ENCODE measurements at places on chromosomes 6 and 20.

DNA sequence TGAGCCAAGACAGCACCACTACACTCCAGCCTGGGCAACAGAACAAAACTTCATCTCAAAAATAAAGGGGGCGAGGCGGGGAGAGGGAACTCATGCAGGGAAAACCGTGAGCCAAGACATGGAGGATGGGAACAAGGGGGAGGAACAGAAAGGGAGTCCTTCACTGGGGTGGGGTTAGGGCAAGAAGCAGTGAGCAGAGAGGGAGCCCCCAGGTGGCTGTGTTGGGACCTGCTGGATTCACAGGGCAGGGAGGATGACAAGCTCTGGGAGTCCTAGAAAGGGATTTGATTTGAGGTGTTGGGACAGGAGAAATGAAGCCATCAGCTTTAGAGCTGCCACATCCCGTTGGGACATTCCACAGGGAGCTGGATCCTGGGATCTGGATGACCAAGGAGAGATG lies 90.6 kb upstream of the TOP1 start:
- DNase-seq, result no peak

DNA sequence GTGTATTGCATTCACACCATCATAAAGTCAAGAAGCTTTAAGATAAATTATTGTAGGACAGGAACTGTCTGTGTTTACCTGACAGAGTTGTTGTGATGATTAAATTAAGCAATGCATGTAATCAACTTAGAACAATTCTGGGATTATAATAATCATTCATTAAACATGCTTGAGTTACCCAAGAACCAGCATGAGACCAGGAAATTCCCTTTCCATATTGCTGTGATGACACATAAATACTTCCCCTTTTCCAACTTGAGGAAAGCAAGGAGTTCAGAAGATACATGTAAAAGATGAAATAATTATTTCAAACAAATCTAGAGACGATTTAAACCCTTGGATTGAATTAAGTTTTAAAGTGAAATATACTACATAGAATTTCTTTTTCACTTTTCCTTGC lies 404.4 kb downstream of the GJA1 start:
- no peak for DNase-seq

DNA sequence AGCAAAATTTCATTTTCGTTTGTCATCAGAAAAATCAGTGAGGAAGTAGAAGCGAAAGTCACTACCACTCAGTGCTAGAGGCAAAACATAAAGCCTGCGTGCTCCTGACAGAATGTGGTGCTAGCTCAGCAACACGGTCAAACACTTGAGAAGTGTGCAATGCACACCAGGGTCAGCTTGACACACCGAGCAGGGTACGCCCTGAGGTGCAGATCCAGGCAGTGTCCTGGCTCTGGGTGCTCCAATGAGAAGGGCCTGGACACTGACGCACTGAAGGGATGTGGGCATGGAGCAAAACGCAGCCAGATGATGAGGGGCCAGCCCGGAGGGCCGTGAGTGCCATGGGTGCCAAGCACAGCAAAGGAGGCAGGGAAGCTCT lies 5.9 kb downstream of the RNASET2 start:
- no peak for DNase-seq

DNA sequence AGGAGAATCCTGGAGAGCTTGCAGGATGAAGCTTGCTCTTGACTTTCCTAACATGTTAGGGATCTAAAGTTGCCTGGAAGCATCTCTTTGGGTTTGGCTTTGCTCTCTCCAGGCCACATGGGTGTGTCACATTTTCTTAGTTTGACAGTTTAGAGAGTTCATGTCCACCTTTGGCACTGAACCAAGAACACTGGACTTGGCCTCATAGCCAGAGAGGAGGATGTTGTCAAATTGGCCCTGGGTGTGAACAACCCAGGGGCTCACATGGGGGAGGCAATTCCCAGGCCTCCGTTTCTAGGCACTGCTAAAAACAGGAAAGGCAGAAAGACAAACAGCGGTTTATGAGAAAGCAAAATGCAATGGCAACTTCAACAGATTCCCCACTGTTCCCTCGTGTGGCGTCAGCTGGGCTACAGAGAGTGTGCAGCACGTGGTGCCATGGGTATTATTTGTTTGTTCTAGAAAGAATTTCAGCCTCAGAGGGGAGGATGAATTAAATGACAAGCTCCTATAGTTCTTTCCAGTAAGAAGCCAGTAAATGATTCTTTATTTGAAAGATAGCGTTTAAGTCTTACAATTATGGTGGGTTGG lies 93.9 kb downstream of the CLIC5 start:
- no peak for DNase-seq

GRCh38 chr6:24664046-24664987 lies 2.4 kb downstream of the TDP2 start:
- DNase-seq, result no peak

- no peak for DNase-seq
Observed at GRCh38 chr20:63739130-63740069, at the start of gene SLC2A4RG. SLC2A4RG (plus strand) TSS chr20:63739776; CDS start chr20:63739913, 137 bp downstream.

DNA sequence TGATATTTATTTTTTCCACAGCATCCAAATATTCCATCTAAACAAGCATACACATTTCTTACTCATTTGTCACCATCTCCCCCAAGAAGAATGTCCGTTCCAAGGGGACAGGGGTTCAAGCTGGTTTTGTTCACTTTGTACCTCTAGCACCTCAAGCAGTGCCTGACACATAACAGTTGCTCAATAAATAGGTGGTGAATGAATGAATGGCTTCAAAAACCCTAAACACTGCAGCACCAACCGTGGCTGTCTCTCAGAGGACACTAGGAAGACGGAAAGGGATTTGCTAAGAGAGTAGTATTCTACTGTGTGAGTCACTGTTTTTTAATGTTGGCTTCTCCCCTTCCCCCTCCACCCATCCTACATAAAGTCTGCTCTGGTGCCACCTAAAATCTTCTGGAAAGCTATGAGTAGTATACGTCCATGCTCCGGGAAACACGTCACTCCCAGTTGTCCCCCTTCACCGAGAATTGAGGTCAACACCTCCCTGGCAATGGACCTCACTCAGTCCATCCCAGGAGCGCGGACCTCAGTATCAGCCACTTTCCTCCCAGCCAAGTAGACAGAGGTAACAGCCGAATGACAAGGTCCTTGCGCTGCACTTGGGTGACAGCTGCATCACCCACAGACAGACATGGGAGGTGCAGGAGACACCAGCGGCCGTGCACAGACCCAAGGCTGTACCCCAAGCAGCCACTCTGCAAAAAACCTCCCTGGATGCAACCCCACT lies 107.4 kb downstream of the PREX1 start:
- DNase-seq, result no peak

GRCh38 chr6:35091346-35092083 lies 49.6 kb downstream of the TCP11 start:
- DNase-seq, result peak; percentile 79

GRCh38 chr20:62405108-62405980 lies 1.7 kb downstream of the CABLES2 start:
- DNase-seq, result no peak

- DNase-seq, result peak; percentile 89
Observed at GRCh38 chr6:37244430-37245310, 12.9 kb upstream of the TBC1D22B start.

DNA sequence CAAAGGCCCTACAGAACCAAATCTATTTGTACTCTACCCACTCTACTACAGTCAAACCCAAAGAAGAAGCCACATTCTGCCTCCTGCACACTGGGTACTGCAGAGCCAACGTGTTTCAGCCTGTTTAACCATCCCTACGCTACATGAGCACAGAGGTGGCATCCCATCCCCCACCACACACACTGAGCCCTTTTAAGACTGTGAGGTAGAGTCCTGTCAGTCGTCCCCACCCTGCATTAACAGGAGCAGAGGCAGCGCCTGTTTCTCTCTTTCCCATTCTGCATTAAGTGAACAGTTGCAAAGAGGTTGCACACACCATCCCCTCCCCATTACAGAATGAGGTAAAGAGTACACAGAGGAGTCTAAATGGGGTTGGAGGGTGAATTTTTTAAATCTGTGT lies 5.2 kb upstream of the RSPH4A start:
- DNase-seq, result no peak

- no peak for DNase-seq
Observed at GRCh38 chr6:149221774-149222070, 95.8 kb upstream of the TAB2 start.

- DNase-seq, result no peak
Observed at GRCh38 chr20:33917831-33918525, 75.7 kb upstream of the RALY start.

GRCh38 chr6:90293319-90293953 lies 3.2 kb downstream of the BACH2 start:
- DNase-seq, result no peak

- DNase-seq, result no peak
Observed at GRCh38 chr6:146028252-146028795, 538 bp upstream of the GRM1 start.

DNA sequence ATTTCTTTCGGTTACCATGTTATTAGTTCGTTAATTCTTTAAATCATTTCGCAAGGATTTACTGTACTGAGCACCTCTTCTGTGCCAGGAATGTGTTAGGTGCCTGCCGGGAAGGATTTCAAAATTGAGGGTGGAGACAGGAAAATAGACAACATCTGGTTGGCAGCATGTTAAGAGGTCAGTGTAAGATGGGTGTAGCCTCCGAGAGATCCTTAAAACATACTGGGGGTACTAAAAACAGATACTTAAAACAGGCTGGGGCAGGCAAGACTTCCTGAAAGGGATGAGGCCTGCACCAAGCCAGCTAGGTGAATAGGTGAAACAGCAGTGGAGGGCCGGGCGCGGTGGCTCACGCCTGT lies 178.0 kb upstream of the SGK1 start:
- DNase-seq, result no peak

DNA sequence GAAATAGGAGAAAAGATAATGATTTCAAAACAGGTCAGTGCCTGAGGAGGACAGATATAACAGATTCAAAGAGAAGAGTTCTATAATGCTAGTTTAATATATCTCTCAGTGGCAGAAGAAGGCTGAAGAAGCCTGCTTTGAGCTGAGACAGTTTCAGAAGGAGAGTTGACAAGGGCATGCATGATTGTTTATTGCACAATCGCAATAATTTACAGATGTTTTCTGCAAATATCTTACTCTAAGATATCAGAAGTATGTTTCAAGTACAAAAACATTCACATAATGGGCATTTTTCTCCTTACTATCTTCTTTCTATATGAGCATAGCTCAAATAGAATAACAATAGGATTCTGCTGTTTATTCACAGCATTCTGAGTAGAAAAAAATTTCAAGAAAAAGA lies 557.7 kb upstream of the NRSN1 start:
- no peak for DNase-seq

DNA sequence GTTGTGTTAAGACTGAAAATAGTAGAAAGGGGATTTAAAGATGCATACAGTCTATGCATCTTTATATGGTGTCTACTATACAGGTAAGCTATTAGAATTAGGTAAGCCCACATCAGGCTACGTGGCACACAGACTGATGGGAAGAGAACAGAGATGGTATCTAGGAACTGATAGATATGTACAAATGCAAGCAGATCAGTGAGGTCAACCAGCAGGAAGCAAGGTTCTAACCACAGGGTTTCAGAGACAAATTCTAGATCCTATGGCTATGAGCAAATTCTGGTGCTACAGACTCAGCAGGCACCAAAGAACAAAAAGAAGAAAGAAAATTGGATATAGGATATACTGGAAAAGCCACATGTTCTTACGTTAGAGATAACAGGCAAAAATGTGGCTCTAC lies 110.6 kb downstream of the TRDN start:
- no peak for DNase-seq

DNA sequence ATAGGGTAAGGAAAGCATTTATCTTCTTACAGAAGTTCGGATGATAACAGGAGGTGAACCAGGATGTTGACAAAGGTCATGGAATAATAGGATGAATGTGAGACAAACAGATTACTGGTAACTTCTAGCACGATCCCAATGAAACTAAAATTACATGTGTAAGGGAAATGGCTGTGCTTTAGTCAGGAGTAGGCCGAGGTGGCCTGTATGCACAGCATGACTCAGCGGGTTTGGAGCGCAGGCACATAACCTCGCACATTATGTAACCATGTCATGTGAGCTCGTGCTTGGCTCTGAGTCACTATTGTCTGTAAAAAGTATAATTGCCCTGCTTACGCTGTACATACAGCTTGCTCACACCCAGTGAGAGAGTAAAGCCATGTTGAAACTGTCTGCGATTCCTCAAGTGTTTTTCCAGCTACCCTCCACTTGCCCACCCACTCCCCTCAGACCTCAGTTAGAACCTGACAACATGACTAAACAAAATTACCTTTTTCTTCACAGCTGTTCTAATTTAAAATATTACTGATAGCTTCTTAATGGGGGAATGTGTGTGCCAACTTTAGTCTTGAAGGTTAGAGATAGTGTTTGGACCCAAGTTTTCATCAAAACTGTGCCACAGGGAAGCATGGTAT lies 8.2 kb downstream of the CYB5R4 start:
- DNase-seq, result no peak

DNA sequence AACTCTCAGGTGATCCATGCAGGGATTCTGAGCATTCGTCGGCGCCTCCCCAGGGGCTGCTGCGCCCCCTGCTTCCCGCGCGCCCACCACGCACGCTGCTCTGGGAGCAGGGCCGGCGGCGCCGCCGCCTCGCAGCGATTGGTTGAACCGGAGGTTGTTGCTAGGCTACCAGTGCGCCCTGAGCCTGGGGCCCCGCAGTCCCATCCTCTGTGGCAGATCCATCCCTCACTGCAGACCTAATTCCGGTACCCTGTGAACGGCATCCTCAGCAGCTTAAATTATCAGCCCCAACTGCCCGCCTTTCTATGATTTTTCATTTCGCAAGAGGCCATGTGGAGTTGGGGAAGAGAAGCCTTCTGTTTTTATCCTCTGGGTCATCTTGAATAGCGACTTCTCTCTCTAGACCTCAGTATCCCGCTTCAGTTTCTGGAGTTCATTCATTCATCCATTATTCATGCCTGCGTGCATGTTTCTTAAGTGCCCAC lies 15.4 kb downstream of the PNPLA1 start:
- DNase-seq, result no peak

GRCh38 chr6:157070403-157071107 lies 252.8 kb downstream of the TMEM242 start:
- no peak for DNase-seq

DNA sequence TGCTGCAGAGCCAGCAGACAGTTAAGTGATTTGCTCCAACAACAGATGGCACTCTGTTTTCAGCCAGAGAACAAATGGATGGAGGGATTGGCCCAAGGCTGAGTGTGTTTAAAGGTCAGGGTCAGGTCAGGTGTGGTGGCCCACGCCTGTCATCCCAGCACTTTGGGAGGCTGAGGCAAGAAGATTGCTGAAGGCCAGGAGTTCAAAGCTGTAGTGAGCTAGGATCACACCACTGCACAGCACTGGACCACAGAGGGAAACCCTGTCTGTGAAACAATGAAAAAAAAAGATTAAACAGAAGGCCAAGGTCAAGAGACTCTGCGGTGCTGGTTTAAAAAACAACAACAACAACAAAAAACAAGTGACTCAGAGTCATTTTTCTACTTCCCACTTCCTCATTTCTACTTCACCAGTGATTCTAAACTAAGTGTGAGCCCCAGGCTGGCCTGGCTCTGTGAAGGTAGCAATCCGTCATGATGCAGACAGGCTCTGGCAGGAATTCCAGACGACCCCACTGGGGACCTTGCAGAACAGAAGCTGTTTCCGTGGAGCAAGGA lies 42.5 kb upstream of the ARMC2 start:
- DNase-seq, result no peak

- DNase-seq, result no peak
Observed at GRCh38 chr6:1111361-1111760, 200.5 kb upstream of the FOXQ1 start.

- no peak for DNase-seq
Observed at GRCh38 chr6:116973976-116974375, 96.9 kb downstream of the RFX6 start.

- DNase-seq, result no peak
Observed at GRCh38 chr6:39339868-39340550, 17.5 kb upstream of the KCNK16 start.

GRCh38 chr6:160190973-160191372 lies 67.6 kb downstream of the SLC22A2 start:
- no peak for DNase-seq

GRCh38 chr6:168139121-168139520 lies 60.1 kb upstream of the FRMD1 start:
- no peak for DNase-seq
